ENCODE measurements at places on chromosomes 3 and 15. TPM values are rescaled to one million over a fixed set of nuclear protein-coding genes. Genes with fewer than 3 reads are reported as not detected.

SCG5 gene
- 29.2 TPM for polyA plus RNA-seq

FAM3D gene
- polyA plus RNA-seq: not detected

DNA sequence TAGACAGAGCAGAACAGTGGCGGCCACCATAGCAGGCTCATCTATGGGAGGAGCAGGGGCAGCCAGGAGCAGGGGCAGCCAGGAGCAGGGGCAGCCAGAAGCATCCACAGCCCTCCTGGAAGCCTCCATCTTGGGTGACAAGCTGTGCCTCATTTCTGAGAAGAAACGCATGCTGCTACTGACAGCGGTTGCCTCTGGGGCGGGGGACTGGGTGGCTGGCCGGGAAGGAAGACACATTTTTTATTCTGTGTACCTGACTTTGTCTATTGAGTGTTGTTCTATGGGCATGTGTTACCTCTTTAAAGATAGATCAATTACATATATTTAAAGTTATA, 71.5 kb upstream of the KLF13 start:
- no peaks in the 10 kb centered on the region for H3K27me3 ChIP-seq
- no peak overlapping the region for H3K4me3 ChIP-seq
- no peaks in the 10 kb centered on the region for H3K36me3 ChIP-seq
- DNase-seq: no peak

DNA sequence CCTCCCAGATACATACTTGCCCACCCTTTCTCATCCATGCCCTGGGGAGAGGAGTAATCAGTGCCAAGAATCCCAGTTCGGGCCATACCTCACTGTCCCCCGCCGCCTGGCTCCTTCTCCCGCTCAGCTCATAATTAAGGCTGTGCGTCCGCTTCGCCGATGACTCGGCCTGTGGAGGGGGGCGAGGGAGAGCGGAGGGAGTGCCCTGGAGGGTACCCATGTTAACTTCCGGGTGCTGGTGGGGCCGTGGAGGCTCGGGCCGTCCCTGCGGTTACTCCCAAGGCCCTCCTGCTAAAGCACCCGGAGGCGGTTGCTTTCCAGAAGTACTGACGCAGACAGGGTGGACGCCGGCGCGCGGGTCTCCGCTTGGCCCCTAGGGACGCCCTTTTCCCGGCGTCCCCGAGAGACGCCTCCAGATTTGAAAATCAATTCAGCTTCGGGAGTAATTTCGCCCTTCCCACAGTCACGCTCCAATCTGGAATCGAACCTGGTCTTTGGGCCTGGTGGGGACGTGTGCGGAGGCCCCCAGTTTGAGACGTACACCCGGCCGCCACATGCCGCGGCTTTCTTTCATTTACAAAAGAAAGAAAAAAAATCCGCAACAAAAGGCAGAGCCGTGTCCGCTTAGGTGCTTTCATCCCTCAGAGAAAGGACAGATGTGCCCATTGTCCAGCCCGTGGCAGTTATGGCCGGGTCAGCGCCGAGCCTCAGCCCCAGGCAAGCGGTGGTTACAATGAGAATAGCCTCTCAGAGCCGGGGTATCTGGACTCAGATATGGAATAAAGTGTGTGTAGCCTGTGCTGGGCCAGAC, 1.0 kb upstream of the ONECUT1 start:
- H3K36me3 ChIP-seq: no peaks in the 10 kb centered on the region
- no peak overlapping the region for H3K27ac ChIP-seq
- H3K4me1 ChIP-seq: no peaks in the 10 kb centered on the region
- peaks cover 96% of the 10 kb centered on the region for H3K27me3 ChIP-seq
- no peak for DNase-seq

DNA sequence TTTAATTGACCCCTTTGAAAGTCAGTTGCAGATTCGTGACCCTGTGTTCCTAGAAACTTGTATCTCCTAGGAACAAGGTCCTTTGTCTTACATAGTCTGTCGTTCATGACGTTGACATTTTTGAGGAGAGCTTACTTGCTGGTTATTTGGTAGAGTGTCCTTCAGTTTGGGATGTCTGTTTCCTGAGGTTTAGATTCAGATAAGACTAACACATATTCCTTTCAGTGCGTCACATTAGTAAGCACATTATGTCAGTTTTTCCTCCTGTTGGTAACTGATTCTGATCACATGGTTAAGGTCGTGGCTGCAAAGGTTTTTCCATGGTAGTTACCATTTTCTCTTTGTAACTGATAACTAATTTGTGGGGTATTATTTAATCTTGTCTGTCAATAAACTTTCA, 80.8 kb downstream of the PCCB start:
- H3K4me1 ChIP-seq: no peaks in the 10 kb centered on the region
- peaks cover 3% of the 10 kb centered on the region for H3K36me3 ChIP-seq
- no peak overlapping the region for H3K27ac ChIP-seq
- no peak overlapping the region for H3K4me3 ChIP-seq

DNA sequence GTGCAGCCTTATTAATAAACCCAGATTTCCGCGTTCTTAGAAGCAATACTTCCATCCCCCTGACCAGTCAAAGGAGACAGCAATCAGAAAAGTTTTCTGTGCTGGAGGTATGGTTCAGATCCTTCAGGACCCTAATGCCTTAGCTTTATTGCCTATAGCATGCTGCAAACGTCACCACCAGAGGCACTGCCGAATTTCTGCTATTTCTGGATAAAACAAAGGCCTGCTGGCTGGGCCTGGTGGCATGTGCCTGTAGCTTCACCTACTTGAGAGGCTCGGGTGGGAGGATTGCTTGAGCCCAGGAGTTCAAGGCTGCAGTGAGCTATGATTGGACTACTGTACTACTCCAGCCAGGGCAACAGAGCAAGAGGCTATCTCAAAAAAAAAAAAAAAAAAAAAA, 407.2 kb downstream of the FOXP1 start:
- H3K27ac ChIP-seq: no peak overlapping the region
- H3K4me3 ChIP-seq: no peak overlapping the region
- H3K36me3 ChIP-seq: no peaks in the 10 kb centered on the region
- no peak for DNase-seq
- no peaks in the 10 kb centered on the region for H3K27me3 ChIP-seq
- H3K4me1 ChIP-seq: no peaks in the 10 kb centered on the region

DNA sequence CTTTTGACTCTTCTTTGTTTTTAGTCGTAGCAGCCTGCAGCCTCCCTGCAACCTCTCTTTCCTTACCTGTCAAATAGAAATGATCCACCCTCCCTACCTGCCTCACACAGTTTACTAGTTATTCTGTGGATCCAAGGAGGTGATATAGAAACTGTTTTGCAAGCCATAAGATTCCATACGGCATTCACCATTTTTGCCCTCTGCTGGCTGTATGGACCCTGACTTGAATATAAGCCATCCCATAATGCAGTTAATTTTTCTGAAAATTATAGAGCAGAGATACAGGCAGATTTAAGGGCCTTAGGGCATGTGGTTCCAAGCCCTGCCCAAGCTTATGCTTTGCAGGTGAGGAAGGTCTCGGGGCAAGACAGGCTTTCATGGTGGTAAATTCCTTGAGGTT, 63.8 kb downstream of the CPN2 start:
- DNase-seq: no peak
- H3K36me3 ChIP-seq: no peaks in the 10 kb centered on the region
- no peak overlapping the region for H3K4me3 ChIP-seq
- no peak overlapping the region for H3K27ac ChIP-seq
- H3K27me3 ChIP-seq: no peaks in the 10 kb centered on the region
